ENCODE measurements at places on chromosomes 11 and 22.

GRCh38 chr11:36628765-36629244 lies 30.8 kb upstream of the RAG2 start:
- DNase-seq: no peak

DNA sequence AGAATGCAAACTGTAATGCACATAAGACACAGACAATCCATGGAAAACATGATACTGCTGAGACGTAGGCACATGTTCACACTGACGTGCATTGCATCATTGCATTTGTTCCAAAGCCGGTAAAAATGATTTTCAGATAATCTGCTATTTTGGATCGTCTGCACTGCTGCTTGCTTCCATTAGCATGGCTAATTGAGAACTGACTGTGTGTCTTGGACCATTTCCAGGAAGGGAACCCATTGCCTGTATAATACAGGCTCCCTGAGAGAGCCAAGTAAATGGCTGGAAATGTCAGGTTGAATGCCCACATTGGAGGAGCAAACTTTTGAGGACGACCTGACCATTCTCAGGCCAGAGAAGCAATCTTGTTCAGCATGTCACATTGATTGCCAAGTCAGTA lies 304.8 kb downstream of the ST3GAL4 start:
- no peak for DNase-seq

- DNase-seq: no peak
Observed at GRCh38 chr11:1938343-1939005, 8.7 kb upstream of the MRPL23 start.

- no peak for DNase-seq
Observed at GRCh38 chr11:117720061-117720511, 76.9 kb downstream of the DSCAML1 start.

- no peak for DNase-seq
Observed at GRCh38 chr11:116263019-116263418, 509.8 kb downstream of the BUD13 start.

GRCh38 chr11:117713538-117713991 lies 83.5 kb downstream of the DSCAML1 start:
- no peak for DNase-seq

DNA sequence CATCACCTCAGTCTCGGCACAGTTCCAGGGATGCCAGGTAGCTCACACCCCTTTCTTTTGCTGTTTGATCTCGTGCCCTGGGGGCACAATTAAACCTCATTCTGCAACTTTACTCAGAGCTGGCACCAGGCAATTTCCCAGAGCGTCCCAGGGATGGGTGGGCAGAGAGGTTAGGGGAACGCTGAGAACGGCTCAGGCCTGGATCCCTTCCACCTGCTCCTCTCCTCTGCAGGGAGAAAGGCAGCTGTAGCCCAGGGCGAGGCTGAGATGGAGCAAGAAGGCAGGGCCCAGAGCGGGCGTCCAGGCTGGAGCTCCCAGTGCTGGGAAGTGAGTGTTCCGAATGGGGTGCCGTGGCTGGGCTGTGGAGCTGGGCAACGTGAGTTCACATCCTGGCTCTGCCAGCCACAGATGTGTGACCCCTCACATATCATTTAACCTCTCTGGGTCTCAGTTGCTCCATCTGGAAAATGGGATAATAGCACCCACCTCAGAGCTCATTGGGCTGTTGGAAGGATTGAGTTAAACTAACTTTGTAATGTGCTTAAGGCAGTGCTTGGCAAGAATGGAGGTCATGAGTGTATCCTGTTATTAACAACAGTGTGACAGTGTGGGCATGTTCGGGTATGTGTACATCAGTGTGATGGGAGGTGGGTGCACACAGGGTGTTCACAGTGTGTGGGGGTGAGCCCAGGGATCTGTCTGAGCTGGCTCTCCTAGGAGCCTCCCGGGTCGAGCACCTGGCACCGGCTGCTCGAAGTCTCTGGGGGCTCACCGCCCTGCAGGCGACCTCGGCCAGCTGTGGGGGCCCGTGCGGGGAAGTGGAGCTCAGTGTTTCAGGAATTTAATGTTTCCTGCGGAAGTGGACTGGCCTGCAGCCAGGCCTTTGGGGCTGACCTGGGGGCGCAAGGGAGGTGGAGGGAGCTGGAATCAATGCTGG lies 15.5 kb downstream of the OTUB1 start:
- peak; percentile 74 for DNase-seq

DNA sequence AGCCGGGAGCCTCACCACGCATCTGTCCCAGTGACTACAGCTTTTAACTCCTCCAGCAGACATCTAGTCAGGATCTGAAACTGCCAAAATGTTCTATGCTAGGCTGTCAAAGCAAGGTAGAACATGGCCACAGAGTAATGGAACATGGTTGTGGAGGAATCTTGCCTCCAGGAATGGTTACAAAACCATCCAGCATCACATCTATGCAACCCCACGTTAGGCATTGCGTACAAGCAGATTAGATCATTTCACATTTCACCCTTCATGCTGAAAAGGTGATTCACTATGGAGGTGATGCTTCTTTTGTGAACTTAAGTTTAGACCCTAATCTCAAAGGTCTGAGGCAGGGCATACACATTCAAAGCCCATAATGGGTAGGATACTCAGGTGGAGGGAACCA lies 103.0 kb downstream of the PARVA start:
- DNase-seq: no peak

- no peak for DNase-seq
Observed at GRCh38 chr22:37491559-37492427, 5.6 kb upstream of the MFNG start.

DNA sequence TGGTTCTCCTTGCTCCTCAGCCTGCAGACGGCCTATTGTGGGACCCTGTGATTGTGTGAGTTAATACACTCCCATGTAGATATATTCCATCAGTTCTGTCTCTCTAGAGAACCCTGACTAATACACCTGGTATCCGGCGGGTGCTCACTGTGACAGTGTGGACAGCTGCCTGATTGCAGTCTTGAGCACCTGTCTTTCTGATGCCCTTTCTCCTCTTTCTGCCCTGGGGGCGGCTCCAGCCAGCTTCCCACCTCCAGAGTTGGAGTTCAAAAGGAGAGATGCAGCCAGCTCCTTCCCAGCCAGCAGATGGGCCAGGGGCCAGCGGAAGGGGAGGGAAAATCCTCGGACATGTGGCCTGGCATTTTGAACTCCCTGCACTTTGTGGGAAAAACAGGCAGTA lies 15.0 kb downstream of the SMIM38 start:
- DNase-seq: no peak

GRCh38 chr11:50298182-50298988 lies 265.7 kb downstream of the OR4C45 start:
- DNase-seq: no peak

- DNase-seq: peak; percentile 79
Observed at GRCh38 chr11:32172848-32173834, 82.3 kb downstream of the RCN1 start.

GRCh38 chr11:110079726-110080125 lies 13.5 kb upstream of the ZC3H12C start:
- DNase-seq: no peak

DNA sequence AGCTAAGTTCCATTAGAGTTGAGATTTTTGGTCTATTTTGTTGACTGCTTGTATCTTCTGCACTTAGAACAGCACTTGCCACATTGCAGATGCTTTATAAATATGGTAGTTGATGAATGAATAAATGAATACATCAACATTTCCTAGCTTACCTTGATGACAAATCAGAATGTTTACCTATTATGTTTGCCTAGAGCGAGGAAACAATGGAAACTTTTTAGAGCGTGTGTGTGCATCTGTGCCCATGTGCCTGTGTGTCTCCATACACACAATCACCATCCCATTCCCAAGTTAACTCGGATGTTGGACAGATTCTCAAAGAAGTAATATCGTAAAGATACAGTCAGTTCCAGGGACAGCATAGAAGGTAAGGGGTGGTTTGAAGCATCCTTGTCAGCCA lies 139.1 kb downstream of the DBX1 start:
- no peak for DNase-seq

- no peak for DNase-seq
Observed at GRCh38 chr22:40422558-40423309, 52.3 kb downstream of the SGSM3 start.

Measured in cardiac fibroblast (primary cell).